NCI-H1048 (cell line): ENCODE measurements at places on chromosomes 7 and 10.

DNA sequence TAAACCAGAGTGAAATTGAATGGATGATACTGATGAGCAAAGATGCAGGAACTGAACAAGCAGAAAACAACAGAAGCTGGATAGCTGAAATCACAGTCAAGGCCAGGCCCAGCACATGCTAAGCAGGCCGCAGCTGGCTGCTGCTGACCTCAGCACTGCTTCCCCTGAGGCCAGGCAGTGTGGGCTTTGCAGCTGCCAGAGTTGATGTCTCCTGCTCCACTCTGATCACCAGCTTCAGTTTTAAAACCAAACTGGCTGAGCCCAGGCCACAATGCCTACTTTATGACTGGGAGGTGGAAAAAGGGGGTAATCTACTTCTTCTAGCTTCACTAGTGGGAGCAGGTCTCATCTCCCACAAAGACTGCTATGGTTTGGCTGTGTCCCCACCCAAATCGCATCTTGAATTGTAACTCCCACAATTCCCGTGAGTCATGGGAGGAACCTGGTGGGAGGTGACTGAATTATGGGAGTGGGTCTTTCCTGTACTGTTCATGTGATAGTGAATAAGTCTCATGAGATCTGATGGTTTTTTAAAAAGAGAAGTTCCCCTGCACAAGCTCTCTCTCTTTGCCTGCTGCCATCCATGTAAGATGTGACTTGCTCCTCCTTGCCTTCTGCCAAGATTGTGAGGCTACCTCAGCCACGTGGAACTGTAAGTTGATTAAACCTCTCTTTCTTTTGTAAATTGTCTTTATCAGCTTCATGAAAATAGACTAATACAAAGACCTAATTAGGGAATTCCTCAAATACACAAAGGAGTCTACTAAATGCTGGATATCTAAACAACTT is 136.4 kb upstream of the ITGB1 start:
- no peak for DNase-seq

DNA sequence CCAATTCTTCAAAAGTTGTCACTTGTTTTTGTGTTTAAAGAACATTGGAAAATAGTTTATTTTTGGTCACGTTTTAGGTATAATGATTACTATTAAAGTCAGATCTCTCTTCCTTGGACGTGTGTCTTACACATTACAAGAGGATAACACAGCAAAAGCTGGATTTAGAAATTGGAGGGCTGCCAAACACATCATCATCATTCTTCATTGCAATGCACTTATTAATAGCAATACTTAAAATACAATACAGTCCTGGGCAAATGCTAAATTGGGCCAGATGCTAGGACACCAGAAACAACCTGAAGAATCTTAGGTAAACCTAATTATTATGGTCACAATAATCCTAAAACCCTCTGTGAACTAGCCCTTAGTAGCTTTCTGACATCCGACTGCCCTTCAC is 303.6 kb downstream of the DGKB start:
- DNase-seq, result no peak

- DNase-seq, result no peak
Measured at GRCh38 chr7:102317231-102318059, 30.8 kb downstream of the SH2B2 start.

GRCh38 chr10:86553639-86554038 is 32.0 kb upstream of the WAPL start:
- DNase-seq, result no peak

DNA sequence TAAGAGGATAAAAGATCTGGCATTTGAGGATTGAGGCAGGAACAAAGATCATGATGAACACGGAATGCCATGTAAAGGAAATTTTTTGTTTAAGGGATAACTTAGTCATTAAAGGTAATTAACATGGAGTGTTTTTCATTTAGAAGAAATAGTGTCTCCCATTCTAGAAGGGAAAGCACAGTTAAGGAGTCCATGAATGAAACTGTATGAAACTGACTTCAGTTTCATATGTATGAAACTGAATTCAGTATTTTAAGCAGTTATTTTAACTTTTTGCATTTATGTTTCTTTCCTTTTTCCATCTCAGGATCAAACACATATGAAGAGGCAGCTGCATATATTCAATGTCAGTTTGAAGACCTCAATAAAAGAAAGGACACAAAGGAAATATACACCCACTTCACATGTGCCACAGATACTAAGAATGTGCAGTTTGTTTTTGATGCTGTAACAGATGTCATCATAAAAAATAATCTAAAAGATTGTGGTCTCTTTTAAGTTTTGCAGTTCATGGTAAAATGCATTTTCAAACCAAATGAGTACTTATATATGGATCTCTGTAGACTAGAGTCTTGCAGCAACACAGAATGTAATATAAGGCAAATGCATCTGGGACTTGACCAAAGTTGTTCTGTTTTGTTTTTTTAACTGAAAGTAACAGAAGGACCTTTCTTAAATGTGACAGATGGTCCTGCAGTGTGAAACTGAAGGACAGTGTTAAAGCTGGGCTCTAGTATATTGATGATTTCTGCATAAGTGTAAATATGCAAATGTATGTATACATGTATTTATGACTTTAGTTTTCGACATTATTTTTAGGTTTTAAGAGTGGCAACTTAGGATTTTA is 82.6 kb downstream of the GNAI1 start:
- DNase-seq, result no peak

- DNase-seq, result no peak
Measured at GRCh38 chr7:151023232-151023631, 1.1 kb downstream of the ATG9B start.

GRCh38 chr10:108090476-108091215 is 926.1 kb upstream of the SORCS1 start:
- DNase-seq, result no peak

DNA sequence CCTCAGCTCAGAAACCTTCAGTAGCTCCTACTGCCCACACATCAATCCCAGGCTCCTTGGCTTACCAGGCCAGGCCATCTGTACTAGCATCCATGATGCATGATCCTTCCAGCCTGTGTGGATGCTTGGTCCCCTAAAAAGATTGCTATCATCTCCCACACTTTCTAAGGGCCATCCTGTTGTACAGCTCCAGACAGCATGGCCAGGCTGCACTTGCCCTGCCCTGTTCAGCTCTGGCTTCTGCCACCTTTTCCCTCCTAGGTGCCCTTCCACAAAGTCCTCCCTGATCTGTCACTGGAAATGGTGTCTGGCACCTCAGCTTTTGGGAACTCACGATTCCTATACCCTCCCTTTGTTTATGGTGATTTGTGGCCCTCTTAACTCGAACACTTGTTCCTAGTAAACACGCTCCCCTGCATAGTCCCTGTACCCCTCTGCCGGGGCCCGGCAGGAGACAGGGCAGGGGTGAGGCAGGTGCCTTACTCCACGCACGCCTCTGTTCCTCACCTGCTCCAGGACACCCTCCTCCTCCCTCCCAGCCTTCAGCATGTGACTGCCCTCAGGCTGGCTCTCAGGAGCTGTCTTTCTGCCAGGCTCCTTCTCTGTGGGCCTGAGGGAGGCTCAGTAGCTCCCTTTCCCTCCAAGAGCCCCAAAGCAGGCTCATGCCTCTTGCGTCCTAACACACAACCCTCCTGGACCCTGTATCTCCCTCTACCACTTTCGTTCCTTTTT is 71.8 kb downstream of the CDH23 start:
- no peak for DNase-seq

GRCh38 chr7:80719261-80719660 is 80.8 kb downstream of the CD36 start:
- DNase-seq, result no peak

DNA sequence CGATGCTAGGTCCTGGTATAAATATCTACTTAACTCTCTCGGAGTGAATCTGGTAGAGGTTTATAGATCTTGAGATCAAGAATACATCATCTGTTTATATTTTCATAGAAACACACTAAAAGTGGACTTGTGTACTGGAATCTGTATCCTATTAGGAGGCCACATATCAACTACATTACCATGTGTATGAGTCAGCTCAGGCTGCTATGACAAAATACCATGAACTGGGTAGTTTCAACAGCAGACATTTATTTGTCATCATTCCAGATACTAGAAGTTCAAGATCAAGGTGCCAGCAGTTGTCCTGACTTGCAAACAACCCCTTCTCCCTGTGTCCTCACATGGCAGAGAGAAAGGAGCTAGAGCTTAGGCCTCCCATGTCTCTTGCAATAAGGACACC is 113.9 kb upstream of the PFKP start:
- no peak for DNase-seq

- DNase-seq, result no peak
Measured at GRCh38 chr10:43404704-43405084, 4.3 kb downstream of the HNRNPF start.
